AG08395 (cell line): ENCODE measurements at places on chromosomes 5 and 9.

DNA sequence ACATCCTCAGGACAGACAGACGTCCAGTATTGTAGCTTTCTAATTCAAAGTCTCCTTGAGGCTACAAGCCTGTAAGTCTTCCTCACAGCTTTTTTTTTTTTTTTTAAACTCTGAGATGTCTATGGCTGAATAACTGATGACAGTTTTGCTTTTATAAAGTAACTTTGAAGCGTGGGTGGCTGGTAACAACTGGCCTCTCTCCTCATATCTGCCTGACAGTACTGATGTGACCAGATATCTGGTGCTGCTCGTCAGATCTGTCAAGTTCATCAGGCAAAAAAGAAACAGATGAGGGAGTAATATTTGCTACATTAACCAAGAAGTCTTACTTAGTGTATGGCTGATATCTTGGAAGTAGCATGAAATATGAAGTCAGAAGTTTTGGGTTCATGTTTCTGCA is 72.6 kb downstream of the GDNF start:
- no peak for DNase-seq

- DNase-seq, result no peak
Measured at GRCh38 chr9:82583524-82583923, 479.4 kb downstream of the RASEF start.

DNA sequence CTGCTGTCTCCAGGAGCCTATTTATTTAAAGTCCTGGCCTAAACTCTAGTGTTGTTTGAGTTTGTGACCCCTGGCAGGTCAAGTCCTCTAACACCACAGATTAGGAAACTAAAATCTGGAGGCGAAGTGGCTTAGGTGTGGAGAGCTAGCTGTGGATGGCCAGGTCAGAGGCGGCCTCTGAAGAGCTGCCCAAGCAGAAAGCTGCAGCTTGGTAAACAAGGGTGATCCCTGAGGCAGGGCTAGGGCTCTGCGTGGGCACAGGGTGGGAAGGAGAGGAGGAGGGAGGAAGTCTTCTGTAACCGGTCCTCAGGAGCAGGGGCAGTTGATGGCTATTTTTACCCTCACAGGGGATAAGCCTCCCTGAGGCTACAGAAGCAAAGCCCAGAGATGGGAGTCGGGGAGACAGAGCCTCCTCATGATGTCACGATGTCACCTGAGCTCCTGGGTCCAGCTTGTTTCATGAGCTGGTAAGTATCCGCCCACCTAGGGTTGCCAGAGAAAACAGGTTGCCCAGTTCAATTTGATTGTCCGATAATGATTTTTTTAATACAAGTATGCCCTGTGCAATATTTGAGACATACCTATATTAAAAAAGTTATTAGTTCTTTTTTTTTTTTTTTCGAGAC is 25.9 kb upstream of the BOD1 start:
- DNase-seq, result no peak

GRCh38 chr5:44795496-44795895 is 13.3 kb upstream of the MRPS30 start:
- no peak for DNase-seq

GRCh38 chr5:77643654-77644370 is 5.3 kb upstream of the OTP start:
- DNase-seq, result no peak

- DNase-seq, result no peak
Measured at GRCh38 chr5:2009986-2010914, 127.5 kb upstream of the IRX4 start.

DNA sequence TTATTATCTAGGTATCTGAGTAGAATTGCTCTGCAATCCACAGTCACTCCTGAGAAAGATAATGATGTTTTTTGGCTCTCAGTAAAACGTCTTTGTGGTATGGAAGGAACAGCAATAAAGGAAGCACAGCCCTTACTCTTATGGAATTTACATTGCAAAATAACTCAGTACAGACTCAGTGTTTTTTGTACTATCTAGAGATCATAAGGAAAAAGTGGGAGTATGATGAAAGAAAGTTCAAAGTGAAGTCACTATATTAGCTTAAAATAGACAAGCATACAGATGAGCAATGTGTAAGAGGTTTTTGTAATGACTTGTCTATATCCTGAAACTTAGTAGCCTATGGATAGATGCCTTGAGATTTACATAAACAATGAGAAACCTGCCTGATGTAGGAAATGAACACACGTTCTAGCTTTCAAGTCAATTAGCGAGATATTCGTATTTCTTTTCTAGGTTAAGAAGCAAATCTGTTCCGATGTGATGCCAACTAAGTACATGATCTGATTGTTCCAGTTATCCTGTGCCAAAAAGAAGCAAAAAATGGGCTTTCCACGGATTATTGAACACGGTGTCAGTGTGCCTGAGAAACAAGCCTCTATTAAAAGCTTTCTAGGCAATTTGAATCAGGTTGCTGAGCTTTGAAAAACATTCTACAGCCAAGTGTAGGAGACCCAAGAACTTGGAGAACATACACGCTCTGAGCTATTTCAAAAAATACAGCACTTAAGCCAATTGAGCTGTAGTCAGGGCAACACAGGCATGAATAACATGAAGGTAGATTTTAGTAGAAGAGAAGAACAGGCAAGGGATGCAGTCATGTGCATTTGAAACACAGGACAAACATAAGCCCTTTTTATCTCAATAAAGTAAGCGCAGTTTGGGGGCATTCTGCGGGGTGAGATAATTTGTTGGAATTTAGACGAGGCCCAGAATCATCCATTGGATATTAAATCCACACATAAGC is 86.3 kb upstream of the TAF11L2 start:
- no peak for DNase-seq

DNA sequence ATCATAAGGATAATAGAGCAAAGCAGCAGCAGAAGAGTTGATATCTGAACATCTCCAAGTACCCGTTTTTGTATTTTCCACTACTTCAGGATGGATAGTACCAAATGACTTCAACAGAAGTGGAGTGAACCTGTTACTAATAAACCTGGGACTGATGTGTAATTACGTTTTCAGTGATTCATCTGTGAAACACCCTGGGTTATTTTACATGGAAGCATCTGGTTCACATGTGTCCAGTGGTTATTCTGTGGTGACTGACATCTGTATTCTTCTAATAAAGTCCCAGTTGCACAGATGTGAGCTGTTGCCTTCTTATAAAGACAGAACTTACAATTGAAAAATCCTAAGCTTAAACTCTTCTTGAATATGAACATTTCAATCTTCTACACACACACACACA is 139.7 kb upstream of the VCAN start:
- DNase-seq, result peak; percentile 25

DNA sequence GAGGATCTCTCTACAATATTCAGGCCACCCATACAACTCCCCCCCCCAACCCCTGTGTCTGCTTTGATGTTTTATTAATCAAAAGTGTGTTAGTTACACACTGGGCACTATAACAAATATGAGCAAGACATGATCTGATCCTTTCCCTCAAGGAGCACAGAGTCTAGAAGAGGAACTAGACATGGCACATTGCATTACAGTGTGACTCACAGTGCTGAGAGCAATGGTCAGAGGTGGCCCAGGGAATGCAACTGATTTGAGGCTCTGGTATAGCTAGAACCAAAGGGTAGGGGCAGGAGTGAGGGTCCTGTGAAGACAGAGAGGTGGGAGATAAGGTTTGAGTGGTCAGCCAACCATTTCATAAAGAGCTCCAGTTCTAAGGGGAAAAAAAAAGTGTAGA is 539.2 kb downstream of the ACTL7B start:
- peak; percentile 19 for DNase-seq

- DNase-seq, result no peak
Measured at GRCh38 chr5:68332080-68332451, 116.5 kb downstream of the PIK3R1 start.

- DNase-seq, result peak; percentile 12
Measured at GRCh38 chr9:134618163-134618832, 23.3 kb upstream of the COL5A1 start.

GRCh38 chr5:108935611-108936010 is 187.9 kb downstream of the FER start:
- no peak for DNase-seq

- DNase-seq, result no peak
Measured at GRCh38 chr9:88435336-88435735, 47.1 kb downstream of the SPIN1 start.

DNA sequence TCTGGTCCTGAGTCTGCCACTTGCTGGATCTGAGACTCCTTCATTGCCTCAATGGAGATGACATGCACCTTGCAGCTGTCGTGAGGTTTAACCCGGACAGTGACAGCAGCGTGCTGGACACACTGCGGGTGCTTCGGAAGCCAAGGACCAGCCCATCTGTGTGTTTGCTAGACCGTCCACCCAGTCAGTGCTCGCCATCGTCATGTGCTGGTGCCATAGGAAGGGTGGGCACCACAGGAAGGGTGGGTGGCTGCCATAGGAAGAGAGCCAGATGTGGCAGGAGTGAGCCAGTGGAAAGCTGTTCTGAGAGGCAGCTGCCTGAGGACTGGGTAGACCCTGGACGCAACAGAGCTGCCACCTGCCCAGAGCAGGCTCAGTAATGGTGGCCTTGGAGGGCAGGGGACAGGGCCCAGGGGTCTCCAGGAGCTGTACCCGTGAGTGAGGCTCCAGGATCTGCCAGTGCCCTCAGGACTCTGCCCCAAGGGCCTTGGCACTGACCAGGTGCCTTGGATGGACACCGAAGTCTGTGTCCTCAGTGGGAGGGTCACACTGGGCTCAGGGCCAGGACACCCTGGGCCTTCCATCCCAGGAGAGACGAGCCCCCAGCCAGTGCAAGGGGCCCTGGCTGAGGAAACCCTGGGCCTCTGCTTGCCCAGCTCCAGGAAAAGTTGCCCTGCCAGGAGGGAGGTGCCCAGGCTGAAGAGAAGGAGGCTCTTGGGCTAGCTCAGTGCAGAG is 21.8 kb downstream of the FLT4 start:
- DNase-seq, result no peak

DNA sequence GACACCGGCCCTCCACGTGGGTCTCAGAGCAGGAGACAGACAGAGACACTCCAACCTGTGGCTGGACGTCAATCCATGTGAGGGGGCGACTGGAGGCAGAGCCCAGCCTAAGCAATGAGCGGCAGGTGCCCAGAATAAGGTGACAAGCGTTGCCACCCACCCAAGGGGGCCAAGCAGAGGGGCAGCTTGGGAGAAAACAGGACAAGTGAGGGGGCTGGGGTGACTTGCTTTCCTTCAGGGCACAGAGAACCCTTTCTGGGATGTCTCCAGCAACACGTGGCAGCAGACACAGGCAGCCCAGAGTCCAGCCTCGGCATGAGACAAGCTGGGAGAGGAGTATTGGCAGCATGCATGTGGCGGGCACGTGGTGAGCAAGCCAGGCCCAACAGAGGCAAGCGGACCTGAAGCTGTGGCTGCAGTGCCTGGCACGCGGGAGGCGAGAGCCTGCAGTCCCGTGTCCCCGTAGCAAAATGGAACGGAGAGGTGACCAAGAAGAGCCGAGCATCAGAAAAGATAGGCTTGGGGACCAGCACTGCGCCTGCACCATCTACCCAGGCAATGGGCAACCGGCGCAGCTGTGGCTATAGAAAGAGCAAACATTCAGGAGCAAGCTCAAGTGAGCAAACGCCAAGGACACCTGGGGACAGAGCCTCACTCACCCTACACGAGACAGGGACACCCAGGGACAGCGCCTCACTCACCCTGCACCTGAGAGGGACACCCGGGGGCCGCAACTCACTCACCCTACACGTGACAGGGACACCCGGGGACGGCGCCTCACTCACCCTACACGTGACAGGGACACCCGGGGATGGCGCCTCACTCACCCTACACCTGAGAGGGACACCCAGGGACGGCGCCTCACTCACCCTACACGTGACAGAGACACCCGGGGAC is 6.2 kb downstream of the TERT start:
- no peak for DNase-seq

- no peak for DNase-seq
Measured at GRCh38 chr5:25863811-25864210, 1174.6 kb downstream of the CDH9 start.

- no peak for DNase-seq
Measured at GRCh38 chr9:38671372-38671731, 48.6 kb downstream of the FAM240B start.

- DNase-seq, result no peak
Measured at GRCh38 chr9:129250786-129251185, 72.7 kb upstream of the IER5L start.

DNA sequence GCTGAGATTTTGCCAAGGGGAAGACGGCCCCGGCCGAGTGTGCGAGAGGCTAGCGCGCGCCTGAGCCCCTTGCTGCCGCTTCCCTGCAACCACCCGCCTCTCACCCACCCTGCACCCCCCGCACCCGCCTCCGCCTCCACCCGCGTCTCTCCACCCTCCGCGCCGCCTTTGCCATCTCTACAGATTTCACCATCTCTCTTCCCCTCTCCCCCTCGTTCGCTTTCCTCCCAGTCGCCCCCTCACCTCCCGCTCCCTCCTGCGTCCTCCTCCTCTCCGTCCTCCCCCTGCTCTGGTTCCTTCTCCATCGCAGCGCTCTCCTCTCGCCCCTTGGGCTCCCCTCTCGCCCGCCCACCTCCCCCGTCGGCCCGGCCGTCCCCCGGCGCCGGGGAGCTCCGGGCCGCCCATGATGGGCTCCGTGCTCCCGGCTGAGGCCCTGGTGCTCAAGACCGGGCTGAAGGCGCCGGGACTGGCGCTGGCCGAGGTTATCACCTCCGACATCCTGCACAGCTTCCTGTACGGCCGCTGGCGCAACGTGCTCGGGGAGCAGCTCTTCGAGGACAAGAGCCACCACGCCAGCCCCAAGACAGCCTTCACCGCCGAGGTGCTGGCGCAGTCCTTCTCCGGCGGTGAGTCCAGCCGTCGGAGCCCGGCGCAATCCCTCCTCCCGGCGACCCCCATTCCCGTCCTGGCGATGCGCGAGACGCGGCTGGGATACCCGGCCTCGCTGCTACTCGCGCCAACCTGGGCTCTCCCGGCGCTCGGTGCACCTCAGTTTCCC is at the start of gene PRDM12:
TSS of gene PRDM12 (plus strand) at position 344 of the 778 bp plus-strand sequence. CDS start at position 404, 60 bp downstream.
- DNase-seq, result no peak

GRCh38 chr5:158524070-158524469 is 575.6 kb downstream of the EBF1 start:
- DNase-seq, result no peak

DNA sequence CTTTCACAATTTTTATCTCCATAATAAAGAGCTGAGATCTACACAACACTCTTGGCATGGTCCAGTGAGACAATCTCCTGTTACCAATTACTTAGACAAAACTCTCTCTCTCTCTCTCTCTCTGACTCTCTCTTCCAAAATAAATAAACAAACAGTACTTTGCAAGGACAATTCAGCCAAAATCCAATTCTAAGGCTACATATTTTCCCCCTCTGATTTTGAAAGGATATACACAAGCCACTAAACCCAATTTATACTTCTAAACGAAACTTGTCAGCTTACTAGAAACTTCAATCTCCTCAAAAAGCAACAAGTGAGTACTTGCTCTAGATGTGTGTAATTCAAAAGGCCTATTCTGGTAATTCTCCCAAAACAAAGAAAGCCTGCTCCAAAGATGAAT is 26.3 kb upstream of the TNPO1 start:
- peak; percentile 12 for DNase-seq

GRCh38 chr5:109947667-109948066 is 257.9 kb downstream of the MAN2A1 start:
- DNase-seq, result no peak

- no peak for DNase-seq
Measured at GRCh38 chr9:110538647-110539041, 40.9 kb downstream of the SVEP1 start.

GRCh38 chr5:134555890-134556311 is 30.4 kb downstream of the JADE2 start:
- peak; percentile 74 for DNase-seq

GRCh38 chr9:129939431-129939830 is 103.6 kb downstream of the FNBP1 start:
- no peak for DNase-seq
